ENCODE measurements at places on chromosomes 13 and 19.

GRCh38 chr13:107364658-107365057 is 796.7 kb upstream of the ARGLU1 start:
- H3K36me3 ChIP-seq, result no peaks in the 10 kb centered on the region
- no peaks in the 10 kb centered on the region for H3K27me3 ChIP-seq
- no peak overlapping the region for H3K4me3 ChIP-seq
- DNase-seq, result no peak
- H3K4me1 ChIP-seq, result no peaks in the 10 kb centered on the region
- H3K27ac ChIP-seq, result no peak overlapping the region

GRCh38 chr19:8074501-8074900 is 21.9 kb downstream of the CCL25 start:
- H3K36me3 ChIP-seq, result no peaks in the 10 kb centered on the region
- no peak overlapping the region for H3K4me3 ChIP-seq
- no peak for DNase-seq

- H3K27me3 ChIP-seq, result peaks cover 7% of the 10 kb centered on the region
- no peaks in the 10 kb centered on the region for H3K36me3 ChIP-seq
- H3K27ac ChIP-seq, result no peak overlapping the region
- H3K4me1 ChIP-seq, result peaks cover 7% of the 10 kb centered on the region
- no peak overlapping the region for H3K4me3 ChIP-seq
Observed at GRCh38 chr19:18232540-18233223, 6.4 kb upstream of the PDE4C start.

DNA sequence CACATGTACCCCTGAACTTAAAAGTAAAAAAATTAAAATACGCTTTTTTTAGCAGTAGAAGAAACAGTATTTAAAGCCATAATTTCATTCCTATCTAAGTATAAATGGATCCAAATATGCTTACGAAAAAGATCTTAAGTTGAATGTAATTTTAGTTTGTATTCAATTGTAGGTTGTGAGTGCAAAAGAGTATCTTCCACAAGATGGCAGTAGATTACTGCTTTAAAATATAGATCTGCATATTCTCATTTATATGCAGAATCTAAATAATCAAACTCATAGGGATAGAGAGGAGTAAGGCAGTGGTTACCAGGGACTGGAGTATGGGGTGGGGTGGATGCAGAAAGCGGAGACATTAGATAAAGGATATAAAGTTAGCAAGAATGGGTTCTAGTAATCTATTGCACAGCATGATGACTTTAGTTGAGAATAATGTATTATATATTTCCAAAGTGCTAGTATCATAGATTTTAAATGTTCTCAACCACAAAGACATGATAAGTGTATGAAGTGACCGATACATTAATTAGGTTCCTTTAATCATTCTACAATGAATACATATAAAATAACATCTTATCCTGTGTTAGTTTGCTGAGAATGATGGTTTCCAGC is 14.2 kb downstream of the OR7A17 start:
- H3K36me3 ChIP-seq, result no peaks in the 10 kb centered on the region
- H3K4me3 ChIP-seq, result no peak overlapping the region
- H3K4me1 ChIP-seq, result no peaks in the 10 kb centered on the region
- H3K27me3 ChIP-seq, result no peaks in the 10 kb centered on the region
- H3K27ac ChIP-seq, result no peak overlapping the region
- no peak for DNase-seq

DNA sequence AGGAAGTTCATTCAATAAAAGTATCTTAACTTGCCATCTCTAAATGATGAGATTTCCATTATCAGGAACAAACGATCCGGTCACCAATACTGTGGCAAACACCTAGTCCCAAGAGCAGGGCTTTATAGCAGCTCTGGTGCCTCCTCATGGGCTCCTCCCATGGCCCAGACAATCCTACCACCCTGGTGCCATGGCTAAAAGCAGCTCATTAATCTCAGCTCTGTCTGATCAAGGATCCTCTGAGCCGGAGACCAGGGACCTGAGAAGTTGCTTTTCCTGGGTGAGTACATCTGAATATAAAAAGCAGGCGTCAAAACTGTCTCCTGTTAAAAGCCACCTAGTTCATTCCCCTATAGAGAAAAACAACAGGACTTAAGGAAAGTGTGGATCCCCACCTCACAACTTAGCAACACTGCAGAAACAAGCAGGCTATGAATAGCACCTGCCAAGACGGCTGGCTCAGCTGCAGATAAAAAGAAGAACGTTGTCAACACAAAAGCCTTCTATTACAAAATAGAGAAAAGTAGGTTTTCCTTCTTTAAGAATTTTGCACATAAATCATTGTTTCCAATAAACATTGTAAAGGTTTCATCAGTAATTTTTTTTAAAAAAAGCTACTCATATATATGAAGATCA is 30.3 kb downstream of the TSHZ3 start:
- no peaks in the 10 kb centered on the region for H3K27me3 ChIP-seq
- no peak overlapping the region for H3K4me3 ChIP-seq
- H3K4me1 ChIP-seq, result peaks cover 66% of the 10 kb centered on the region
- no peak for DNase-seq
- no peaks in the 10 kb centered on the region for H3K36me3 ChIP-seq
- no peak overlapping the region for H3K27ac ChIP-seq

DNA sequence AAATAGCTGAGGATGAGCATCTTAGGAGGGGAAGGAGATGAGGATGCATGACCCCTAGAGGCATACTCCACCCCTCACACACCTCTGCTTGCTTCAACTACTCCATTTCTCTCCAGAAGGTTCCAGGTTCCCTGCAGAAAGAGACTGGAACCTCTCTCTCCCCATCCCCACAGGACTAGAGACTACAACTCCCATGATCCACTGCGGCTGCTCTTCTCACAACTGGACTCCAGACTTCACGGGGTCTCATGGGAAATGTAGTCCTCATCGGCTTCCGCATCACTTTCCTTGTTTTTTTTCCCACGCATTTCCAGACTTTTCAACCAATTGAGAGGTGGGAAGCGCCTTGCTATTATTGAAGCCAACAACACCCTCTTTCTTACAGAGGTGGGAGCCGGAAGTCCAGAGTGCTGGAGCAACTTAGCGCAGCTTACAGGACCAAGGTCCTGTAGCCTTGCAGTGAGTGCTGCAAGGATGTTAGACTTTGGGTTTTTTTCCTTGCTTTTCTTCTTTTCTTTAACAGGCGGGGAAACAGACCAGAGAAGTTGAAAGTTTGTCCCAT is 13.9 kb upstream of the CACNG6 start:
- no peak for DNase-seq
- H3K36me3 ChIP-seq, result no peaks in the 10 kb centered on the region
- no peaks in the 10 kb centered on the region for H3K27me3 ChIP-seq
- peak overlapping the region; percentile 39 for H3K4me3 ChIP-seq

GRCh38 chr13:77620138-77620537 is 77.3 kb upstream of the SLAIN1 start:
- DNase-seq, result no peak
- H3K4me3 ChIP-seq, result no peak overlapping the region
- no peaks in the 10 kb centered on the region for H3K36me3 ChIP-seq
- no peaks in the 10 kb centered on the region for H3K4me1 ChIP-seq

All from esophagus muscularis mucosa (tissue), 4 donors.